ENCODE measurements at places on chromosomes 11 and 22. TPM values are rescaled to one million over a fixed set of nuclear protein-coding genes. Genes with fewer than 3 reads are reported as not detected.
A peak's percentile ranks its signal among the peaks of the same experiment; 100 is the strongest.

GRCh38 chr11:94185416-94186084 is 56.9 kb downstream of the PANX1 start:
- peaks cover 47% of the 10 kb centered on the region for H3K4me1 ChIP-seq
- peaks cover 11% of the 10 kb centered on the region for H3K36me3 ChIP-seq

TCF20 gene
- total RNA-seq: 41.5 TPM

GRCh38 chr22:39630721-39631120 is 60.2 kb downstream of the CACNA1I start:
- no peaks in the 10 kb centered on the region for H3K36me3 ChIP-seq
- no peak overlapping the region for H3K4me3 ChIP-seq
- H3K4me1 ChIP-seq: no peaks in the 10 kb centered on the region
- H3K27me3 ChIP-seq: no peaks in the 10 kb centered on the region
- DNase-seq: no peak

SNU13 gene
- total RNA-seq: 67.7 TPM

RELT gene
- total RNA-seq: 25.4 TPM

DNA sequence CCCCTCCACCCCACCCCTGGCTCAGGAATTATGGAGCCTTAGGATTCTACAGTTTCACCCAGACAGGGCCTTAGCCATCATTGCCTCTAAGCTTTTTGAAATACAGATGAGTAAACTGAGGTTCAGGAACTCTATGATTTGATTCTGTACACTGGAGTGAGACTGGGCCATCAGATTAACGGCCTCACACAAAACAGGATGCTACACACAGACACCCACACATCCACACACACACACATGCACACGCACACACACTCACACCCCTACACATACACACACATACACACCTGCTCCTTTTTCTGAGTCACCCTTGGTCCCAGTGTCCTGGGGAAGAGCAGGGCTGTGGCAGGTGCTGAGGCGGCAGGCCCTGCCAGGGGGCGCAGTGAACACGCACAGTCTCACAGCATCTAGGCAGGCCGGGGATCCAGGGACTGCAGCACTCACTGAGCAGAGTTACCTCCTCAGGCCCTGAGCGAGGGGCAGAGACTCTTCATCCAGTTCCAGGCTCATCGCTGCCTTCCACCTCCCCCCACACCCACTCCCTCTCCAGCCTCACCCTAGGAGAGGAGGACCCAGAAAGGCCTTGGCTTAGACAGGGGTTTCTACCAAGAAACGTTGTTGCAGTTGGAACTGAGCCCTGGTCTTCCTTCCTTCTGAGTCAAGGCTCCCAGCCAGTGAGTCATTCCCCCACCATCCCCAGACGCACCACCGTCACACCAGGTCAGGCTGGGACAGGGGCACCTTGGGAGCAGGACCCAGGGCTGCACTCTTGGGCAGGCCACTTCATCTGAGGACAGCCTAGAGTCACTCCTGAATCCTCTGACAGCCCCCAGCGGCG is 89.8 kb upstream of the PARVA start:
- peak overlapping the region; percentile 34 for H3K27ac ChIP-seq
- no peaks in the 10 kb centered on the region for H3K27me3 ChIP-seq
- peaks cover 13% of the 10 kb centered on the region for H3K4me1 ChIP-seq
- H3K36me3 ChIP-seq: no peaks in the 10 kb centered on the region
- no peak for DNase-seq
- no peak overlapping the region for H3K4me3 ChIP-seq

GRCh38 chr22:50271519-50271970 is 1.4 kb upstream of the MAPK11 start:
- H3K27me3 ChIP-seq: no peaks in the 10 kb centered on the region
- H3K4me3 ChIP-seq: peak overlapping the region; percentile 4
- peaks cover 30% of the 10 kb centered on the region for H3K4me1 ChIP-seq
- H3K36me3 ChIP-seq: peaks cover 20% of the 10 kb centered on the region
- no peak overlapping the region for H3K27ac ChIP-seq

IGLL1 gene
- total RNA-seq: 0.28 TPM

- DNase-seq: no peak
- no peaks in the 10 kb centered on the region for H3K4me1 ChIP-seq
- H3K4me3 ChIP-seq: no peak overlapping the region
- no peaks in the 10 kb centered on the region for H3K27me3 ChIP-seq
- H3K27ac ChIP-seq: no peak overlapping the region
Measured at GRCh38 chr11:98979205-98979604, 41.5 kb upstream of the CNTN5 start.

DNA sequence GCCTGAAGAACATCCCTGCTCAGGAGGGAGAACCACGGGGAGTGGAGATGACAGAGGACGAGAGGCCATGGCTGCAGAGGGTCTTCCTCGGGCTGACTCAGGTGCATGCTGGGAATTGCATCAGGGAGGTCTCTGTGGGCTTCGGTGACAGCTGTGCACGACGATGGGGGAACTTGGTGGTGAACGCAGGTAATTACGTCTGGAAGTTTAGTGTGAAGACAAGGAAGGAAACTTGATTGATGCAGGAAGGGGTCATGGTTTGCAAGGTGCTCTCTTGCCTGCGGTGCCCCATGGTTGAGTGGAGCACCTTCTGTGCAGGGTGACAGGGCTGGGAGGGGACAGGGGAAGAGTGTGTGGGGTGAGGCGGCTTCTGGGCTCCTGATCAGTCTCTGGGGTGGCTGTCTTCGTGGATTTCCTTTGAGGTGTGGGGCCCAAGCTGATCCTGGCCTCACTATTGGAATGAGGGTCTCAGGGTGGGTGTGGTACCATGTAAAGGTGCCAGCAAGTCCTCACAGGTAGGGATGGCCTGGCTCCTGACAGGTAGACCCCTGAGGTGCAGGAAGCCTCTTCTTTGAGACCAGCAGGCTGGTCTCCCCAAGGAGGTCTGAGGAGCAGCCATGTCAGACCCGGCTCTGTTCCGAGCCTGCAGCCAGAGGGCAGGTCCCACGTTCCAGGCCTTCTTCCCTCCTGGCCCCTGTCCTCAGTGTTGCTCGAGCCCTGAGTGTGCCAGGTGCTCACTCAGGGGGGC is 1020.1 kb downstream of the TBC1D22A start:
- no peaks in the 10 kb centered on the region for H3K27me3 ChIP-seq
- no peak overlapping the region for H3K27ac ChIP-seq
- no peak for DNase-seq
- H3K4me1 ChIP-seq: no peaks in the 10 kb centered on the region
- H3K36me3 ChIP-seq: no peaks in the 10 kb centered on the region

LMNTD2 gene
- total RNA-seq: 9.7 TPM

SMC1B gene
- not detected for total RNA-seq

OR51F2 gene
- total RNA-seq: not detected

DNA sequence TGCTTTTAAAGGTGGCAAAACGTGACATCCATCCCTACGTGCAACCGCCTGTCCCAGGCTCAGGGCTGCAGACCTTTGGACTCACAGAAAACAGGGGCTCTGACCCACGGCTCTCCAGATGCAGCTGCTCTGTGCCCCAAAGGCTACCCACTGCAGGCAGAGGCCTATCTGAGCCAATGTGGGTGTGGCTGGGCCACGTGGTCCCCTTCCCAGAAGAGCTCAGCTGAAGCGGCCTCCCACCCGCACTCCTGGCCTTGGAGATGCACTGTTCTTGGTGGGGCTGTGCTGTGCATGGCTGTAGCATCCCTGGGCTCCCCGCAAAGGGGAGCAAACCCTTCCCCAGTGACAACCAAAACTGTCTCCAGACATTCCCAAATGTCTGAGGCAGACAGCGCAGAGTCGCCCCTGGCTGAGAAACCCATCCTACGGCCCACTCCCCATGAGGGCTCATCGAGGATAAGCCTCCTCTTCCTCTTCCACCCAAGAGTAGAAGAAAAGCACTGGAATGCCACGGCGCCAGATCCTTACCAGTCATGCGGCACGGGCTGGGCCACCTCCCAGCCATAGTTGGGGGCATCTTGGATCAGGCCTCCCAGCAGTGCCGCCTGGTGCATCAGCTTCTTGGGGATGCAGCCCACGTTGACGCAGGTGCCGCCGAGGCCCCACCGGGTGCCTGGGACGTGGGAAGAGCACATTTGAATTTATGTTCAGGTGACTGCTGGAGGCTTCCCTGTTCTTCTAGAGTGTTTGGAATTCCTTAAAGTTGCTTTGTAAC is 23.1 kb upstream of the COMT start:
- H3K4me1 ChIP-seq: no peaks in the 10 kb centered on the region
- no peak for DNase-seq
- peaks cover 41% of the 10 kb centered on the region for H3K36me3 ChIP-seq
- H3K27me3 ChIP-seq: no peaks in the 10 kb centered on the region
- H3K27ac ChIP-seq: no peak overlapping the region

DNA sequence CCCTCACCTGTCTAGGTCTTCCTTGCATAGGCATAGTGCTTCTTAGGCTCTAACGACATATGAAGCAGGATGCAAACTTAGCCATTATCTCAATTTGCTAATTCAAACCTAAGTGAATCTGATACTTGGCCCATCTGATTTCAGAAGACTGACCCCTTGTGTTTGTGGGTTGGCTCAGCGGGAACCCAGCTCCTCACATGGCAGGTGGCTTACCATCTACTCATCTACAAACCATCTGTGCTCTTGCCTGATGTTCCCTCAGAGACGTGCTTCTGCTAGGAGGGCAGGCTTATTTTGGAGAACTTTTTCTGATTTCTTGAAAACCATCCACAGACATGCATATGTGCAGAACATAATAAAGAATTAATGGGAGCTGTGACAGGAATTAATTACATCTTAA is 15.2 kb downstream of the ELMOD1 start:
- no peaks in the 10 kb centered on the region for H3K36me3 ChIP-seq
- no peak for DNase-seq
- H3K27me3 ChIP-seq: peaks cover 3% of the 10 kb centered on the region
- H3K27ac ChIP-seq: no peak overlapping the region
- H3K4me1 ChIP-seq: no peaks in the 10 kb centered on the region

ACTN3 gene
- total RNA-seq: 0.15 TPM

APOBEC3H gene
- not detected for total RNA-seq

DNA sequence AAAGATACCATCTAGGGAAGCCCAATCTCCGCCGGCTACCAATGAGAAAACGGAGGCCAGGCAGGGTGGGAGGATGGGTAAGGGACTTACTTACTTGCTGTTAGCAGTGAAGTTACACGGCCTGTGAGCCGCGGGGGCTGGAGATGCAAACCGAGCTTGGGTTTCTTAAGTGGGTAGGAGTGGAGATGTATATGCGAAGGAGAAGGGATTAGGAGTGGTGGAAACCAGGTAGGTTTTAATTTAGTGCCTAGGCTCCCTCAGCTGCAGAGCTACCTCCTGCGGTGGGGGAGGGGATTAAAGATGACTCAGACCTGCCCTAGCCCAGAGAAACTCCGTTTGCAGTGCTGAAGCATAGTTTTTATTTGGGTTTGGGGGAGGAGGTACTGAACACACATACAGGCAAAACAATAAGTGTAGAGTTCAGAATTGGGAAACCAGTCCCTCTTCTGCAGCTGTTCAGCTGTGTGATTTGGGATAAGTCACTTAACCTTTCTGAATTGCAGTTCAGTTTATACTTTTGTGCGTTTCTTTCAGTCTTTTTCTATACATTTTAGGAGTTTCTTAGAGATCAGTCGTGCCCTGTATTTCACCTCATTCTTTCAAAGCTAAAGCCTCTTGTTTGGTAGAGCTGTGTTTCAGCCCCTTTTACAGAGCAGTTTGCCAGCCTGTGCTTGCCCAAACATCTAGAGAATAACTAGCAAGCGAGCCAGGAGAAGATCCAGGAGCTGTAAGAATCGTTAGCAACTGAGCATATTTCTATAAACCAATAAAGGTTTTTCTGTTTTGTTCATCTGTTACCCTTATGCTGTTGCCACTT is 596 bp upstream of the TNRC6B start:
- peaks cover 10% of the 10 kb centered on the region for H3K4me1 ChIP-seq
- DNase-seq: peak; percentile 33
- H3K4me3 ChIP-seq: peak overlapping the region; percentile 14
- no peaks in the 10 kb centered on the region for H3K27me3 ChIP-seq
- H3K27ac ChIP-seq: peak overlapping the region; percentile 20
- H3K36me3 ChIP-seq: peaks cover 1% of the 10 kb centered on the region

GRCh38 chr22:24601217-24602104 is 1.5 kb upstream of the GGT1 start:
- no peaks in the 10 kb centered on the region for H3K27me3 ChIP-seq
- H3K36me3 ChIP-seq: no peaks in the 10 kb centered on the region
- H3K4me3 ChIP-seq: no peak overlapping the region
- no peak overlapping the region for H3K27ac ChIP-seq
- H3K4me1 ChIP-seq: peaks cover 4% of the 10 kb centered on the region

PNPLA3 gene
- 2.2 TPM for total RNA-seq

- no peaks in the 10 kb centered on the region for H3K36me3 ChIP-seq
- DNase-seq: no peak
- no peak overlapping the region for H3K4me3 ChIP-seq
- H3K27me3 ChIP-seq: no peaks in the 10 kb centered on the region
- no peak overlapping the region for H3K27ac ChIP-seq
- H3K4me1 ChIP-seq: no peaks in the 10 kb centered on the region
Measured at GRCh38 chr11:14942745-14943144, 29.4 kb downstream of the CALCA start.

UQCR10 gene
- 67.5 TPM for total RNA-seq
